Caco-2 (cell line): ENCODE measurements at places on chromosomes 11 and 22. TPM values are rescaled to one million over a fixed set of nuclear protein-coding genes. Genes with fewer than 3 reads are reported as not detected.

The ATG16L2 gene
- 19.3 and 25.0 TPM in 2 replicates for total RNA-seq

- no peak overlapping the region for H3K4me3 ChIP-seq
- H3K4me1 ChIP-seq = no peaks in the 10 kb centered on the region
- H3K27me3 ChIP-seq = no peaks in the 10 kb centered on the region
- no peaks in the 10 kb centered on the region for H3K36me3 ChIP-seq
Measured at GRCh38 chr11:102920118-102920684, 35.3 kb downstream of the MMP13 start.

DNA sequence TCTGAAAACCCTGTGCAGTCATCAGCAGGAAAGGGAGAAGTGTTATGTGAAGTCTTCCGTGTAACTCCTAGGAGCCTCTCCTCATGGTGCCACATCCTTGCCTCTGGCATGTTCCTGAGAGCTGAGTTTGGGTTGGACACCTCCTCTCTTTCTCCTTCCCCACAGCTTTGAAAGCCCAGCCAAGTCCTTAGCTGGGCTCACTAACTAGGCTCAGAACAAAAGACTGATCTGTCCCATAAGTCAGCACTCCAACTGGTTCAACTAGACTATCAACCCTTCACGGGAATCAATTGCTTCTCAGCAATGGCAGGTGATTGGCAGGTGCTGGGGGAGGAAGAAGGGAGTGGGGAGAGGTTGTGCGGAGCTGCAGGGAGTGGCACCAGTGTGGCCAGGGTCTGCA is 509.9 kb upstream of the B3GAT1 start:
- H3K36me3 ChIP-seq = no peaks in the 10 kb centered on the region
- H3K27me3 ChIP-seq = no peaks in the 10 kb centered on the region
- peaks cover 12% of the 10 kb centered on the region for H3K4me1 ChIP-seq

The OR51G2 gene
- total RNA-seq = not detected in 2 replicates
